ENCODE measurements at places on chromosomes 3 and 15. TPM values are rescaled to one million over a fixed set of nuclear protein-coding genes. Genes with fewer than 3 reads are reported as not detected.

DNA sequence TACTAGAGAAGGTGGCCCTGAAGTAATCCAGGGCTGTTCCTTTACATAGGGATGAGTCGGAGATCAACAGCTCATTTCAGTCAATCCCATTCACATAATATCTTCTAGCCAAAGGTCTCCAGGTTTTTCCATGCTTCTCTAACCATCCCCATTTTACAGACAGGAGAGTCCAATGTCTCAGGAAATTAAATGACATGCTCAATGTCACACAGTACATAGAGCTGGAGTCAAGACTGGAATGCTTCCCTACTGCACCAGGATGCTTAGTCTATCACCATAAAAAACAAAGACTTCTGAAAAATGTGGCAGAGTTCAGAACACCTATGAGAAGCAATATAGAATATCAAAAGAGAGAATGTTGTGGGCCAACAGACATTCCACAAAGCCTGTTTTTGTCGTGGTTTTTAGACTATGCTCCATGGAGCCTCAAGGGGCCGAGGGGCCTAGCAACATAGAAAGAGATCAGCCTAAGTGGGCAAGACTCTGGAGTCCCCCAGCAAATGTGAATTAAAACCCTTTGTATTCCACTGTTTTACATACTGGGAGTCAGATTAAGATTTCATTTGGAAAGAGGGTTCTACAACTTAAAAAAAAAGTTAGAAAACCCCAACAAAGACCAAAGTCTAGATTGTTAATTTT lies 122.0 kb downstream of the THRB start:
- no peaks in the 10 kb centered on the region for H3K36me3 ChIP-seq
- H3K4me3 ChIP-seq: no peak overlapping the region
- H3K27me3 ChIP-seq: no peaks in the 10 kb centered on the region

GRCh38 chr3:21484828-21485144 lies 266.2 kb downstream of the ZNF385D start:
- no peaks in the 10 kb centered on the region for H3K36me3 ChIP-seq
- H3K27me3 ChIP-seq: no peaks in the 10 kb centered on the region
- no peaks in the 10 kb centered on the region for H3K4me1 ChIP-seq
- no peak overlapping the region for H3K4me3 ChIP-seq
- DNase-seq: no peak
- no peak overlapping the region for H3K27ac ChIP-seq

DNA sequence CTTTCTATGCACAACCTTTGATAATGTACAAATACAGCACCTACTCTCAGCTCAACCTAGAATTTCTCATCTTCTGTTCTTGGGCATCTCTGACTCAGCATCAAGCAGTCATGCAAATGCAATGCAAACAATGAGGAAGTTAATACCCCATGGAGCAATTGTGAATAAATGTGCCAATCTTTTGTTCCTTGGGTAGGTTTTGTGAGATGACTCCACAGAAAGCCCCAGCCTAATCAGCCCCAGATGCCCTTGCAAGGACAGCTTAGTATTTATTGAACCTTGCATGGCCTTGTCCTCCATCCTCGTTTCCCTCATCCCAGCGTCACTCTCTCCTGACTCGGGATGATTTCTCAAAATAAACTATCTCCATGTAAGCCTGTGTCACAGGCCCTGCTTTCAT lies 494.7 kb upstream of the NECTIN3 start:
- DNase-seq: no peak
- no peak overlapping the region for H3K4me3 ChIP-seq
- no peaks in the 10 kb centered on the region for H3K36me3 ChIP-seq
- H3K27me3 ChIP-seq: no peaks in the 10 kb centered on the region
- no peak overlapping the region for H3K27ac ChIP-seq
- H3K4me1 ChIP-seq: no peaks in the 10 kb centered on the region

MCF2L2 gene
- total RNA-seq: 1.7 TPM

- H3K27ac ChIP-seq: no peak overlapping the region
- H3K27me3 ChIP-seq: no peaks in the 10 kb centered on the region
- H3K4me3 ChIP-seq: no peak overlapping the region
- H3K4me1 ChIP-seq: no peaks in the 10 kb centered on the region
- DNase-seq: no peak
Observed at GRCh38 chr3:52367891-52368880, 52.1 kb downstream of the DNAH1 start.

GABRB3 gene
- 4.5 TPM for total RNA-seq

ISLR2 gene
- total RNA-seq: 0.31 TPM

GRCh38 chr15:65054333-65055200 lies 9.4 kb downstream of the SLC51B start:
- H3K27ac ChIP-seq: no peak overlapping the region
- peaks cover 10% of the 10 kb centered on the region for H3K4me1 ChIP-seq
- no peak overlapping the region for H3K4me3 ChIP-seq
- no peaks in the 10 kb centered on the region for H3K27me3 ChIP-seq
- DNase-seq: peak; percentile 88
- H3K36me3 ChIP-seq: no peaks in the 10 kb centered on the region

MLF1 gene
- 29.1 TPM for total RNA-seq

DNA sequence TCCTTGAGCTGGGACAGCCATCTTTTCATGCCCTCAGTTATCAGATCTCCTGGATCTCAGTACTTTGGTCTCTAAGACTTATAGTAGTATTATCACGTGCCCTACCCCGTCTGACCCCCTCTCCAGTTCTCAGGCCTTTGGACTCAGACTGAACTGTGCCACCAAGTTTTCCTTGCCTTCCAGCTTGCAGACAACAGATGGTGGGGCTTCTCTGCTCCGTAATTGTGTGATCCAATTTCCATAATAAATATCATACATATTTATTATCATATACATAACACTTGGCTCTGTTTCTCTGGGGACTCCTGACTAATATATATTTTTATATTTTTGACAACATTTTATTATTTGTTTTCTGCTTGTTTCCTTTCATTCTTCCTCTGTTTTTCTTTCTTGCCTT lies 458.8 kb upstream of the SEMA6D start:
- DNase-seq: no peak
- H3K4me3 ChIP-seq: no peak overlapping the region
- H3K27me3 ChIP-seq: no peaks in the 10 kb centered on the region
- H3K27ac ChIP-seq: no peak overlapping the region
- no peaks in the 10 kb centered on the region for H3K4me1 ChIP-seq

ATP1B3 gene
- total RNA-seq: 33.4 TPM
